ENCODE measurements at places on chromosomes 5 and 9. TPM values are rescaled to one million over a fixed set of nuclear protein-coding genes. Genes with fewer than 3 reads are reported as not detected.

DNA sequence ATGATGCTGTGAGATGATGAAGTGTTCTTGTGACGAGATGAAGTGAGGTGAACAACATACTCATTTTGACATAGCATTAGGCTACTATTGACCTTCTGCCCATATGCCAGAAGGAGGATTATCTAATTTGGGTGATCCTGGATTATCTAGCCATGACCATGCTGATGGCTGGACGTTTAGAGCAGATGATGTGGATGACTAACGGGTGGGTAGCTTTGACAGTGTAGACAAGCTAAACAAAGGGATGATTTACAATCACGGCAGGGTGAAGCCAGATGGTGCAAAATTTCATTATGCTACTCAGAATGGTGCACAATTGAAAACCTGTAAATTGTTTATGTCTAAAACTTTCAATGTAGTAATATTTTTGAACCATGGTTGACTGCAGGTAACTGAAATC lies 2403.4 kb upstream of the ACO1 start:
- no peak for DNase-seq

The EGFLAM gene
- not detected for total RNA-seq

DNA sequence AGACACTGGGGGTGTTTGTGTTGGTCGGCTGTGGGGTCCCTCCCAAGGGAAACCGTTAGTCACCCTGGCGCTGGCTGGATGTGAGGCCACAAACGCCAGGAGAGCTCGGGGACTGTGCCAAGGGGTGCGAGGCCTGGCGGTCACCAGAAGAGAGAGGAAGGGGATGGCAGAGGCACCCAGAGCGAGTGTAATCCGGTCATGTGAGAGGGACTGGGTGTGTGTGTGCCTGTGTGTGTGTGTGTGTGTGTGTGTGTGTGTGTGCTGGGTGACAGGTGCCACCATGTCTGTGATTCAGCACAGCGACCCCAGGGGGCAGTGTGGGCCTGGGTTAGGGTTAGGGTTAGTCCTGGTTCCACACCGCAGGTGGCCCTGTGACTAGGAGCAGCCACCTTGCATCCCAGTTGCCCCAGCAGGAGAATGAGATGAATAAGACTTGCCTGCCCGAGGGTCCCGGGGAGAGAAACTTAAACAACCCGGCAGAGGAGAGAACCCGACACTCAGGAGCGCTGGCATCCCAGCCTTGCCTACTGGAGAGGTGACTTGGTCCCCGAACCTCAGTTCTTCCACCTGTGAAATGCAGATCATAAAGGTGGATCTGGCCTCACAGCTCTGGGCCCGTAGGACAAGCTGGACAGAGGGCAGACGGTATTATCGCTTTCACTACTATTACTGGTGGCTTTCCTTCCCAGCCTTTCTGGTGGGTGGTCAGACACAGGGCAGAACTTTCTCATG lies 1.4 kb upstream of the ADAMTSL2 start:
- no peak for DNase-seq

The AQP7 gene
- total RNA-seq, result 0.31 TPM

- DNase-seq, result no peak
These were observed 79.5 kb upstream of the LHFPL2 start for GRCh38 chr5:78727786-78728761.

GRCh38 chr5:176948458-176948857 lies 49.3 kb upstream of the HK3 start:
- DNase-seq, result no peak

DNA sequence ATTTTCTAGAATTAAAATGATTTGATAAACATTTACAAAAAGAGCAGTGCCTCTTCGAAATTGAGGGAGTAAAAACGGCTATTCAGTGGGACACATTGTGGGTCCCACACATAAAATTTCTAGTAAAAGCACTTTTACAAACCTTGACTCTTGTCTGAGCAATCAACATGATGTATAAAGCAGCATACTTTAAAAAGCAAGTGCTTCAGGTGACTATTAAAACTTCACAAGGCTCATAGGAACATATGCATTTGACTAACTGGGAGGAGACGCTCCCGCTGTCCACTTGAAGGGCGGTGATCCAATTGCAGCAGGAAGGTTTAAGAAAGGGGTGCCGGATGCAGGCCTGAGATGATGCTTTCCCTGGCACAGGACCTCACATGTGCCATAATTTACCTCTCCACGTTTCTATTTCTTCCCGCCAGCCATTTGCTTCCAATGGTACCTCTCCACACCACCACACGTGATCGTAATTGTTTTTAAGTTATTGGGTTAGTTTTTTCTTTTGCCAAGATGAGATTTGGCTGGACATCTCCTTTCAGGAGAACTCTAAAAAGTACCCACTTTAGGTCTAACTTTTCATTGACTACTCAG lies 1.8 kb downstream of the MCTP1 start:
- DNase-seq, result no peak

DNA sequence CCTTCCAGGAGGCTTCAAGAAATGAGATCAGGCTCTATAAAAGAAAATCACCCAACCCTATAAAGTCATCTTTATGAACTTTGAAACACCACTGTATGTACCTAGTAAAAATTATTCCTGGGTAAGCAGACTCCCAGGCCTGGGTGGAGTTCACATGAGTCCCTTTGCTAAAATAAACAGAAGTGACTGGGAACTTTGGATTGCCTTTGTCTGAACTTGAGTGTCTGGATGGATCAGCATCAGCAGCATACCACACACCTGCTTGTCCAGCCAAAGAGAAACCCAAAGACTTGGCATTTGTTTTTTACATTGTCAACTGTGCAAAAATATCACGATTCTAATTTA lies 79.6 kb upstream of the CDKN2B start:
- DNase-seq, result no peak

The GADD45G gene
- total RNA-seq, result 15.1 TPM

DNA sequence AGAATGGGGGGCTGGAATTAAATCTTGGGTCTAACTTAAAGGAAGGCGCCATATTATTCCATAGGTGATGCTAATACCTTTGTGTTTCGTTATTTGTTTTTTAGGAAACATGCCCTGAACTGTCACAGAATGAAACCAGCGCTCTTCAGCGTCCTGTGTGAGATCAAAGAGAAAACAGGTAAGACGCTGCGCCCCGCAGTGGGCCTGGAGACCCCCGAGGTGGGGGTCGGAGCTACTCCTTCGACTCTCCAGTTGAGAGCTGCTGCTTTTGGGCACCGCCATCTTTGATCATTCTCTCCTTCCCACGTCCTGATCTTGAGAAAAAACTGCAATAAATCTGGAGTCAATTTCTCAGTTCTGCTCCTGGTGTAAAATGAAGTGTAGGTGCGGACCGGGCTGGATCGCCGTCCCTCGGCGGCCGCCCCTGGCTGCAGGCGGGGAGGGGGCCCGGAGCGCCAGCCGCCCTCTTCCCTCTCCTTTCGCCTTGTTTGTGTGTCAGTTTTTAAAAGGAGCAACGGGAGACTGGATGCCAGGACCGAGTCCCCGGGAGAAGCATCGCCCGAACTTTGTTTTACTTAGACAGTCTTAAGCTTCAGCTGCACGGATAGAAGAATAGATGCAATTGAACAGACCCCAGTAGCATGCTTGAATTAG lies 1.4 kb downstream of the PBX3 start:
- no peak for DNase-seq

DNA sequence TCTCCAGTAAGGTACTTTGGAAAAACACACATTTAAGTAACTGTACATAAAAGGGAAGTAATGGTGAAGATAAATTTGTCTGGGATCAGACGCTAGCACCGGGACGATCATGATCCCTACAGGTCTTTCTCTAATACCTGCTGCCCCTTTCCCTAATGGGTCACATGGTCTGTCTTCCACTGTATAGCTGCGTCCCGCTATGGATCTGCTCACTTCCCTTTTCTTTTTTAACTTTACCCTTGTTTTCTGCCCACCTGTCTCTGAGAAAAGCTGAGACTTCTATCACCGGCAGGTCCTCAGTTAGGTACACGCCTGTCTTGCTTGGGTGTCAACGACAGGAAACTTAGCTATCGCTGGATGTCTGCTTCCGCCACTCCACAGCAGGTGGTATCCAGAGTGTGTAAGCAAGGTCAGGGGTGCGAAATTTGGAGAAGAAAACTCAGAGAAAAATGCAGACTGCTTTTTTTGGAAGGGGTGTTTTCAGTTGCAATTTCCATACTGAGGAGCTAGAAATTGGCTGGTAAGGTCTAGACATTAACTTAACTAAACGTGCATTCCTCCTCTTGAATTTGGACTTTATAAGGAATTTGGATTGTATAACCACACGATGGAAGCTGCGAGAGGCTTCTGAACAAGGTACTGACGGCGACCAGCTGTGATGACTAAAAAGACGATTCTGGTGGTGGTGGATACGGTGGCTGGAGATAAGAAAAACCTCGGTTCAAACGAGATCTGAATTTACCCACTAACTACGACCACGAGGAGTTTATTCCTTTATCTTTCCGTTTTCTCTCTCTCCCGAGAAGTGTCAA lies 1.1 kb upstream of the ICE1 start:
- no peak for DNase-seq

DNA sequence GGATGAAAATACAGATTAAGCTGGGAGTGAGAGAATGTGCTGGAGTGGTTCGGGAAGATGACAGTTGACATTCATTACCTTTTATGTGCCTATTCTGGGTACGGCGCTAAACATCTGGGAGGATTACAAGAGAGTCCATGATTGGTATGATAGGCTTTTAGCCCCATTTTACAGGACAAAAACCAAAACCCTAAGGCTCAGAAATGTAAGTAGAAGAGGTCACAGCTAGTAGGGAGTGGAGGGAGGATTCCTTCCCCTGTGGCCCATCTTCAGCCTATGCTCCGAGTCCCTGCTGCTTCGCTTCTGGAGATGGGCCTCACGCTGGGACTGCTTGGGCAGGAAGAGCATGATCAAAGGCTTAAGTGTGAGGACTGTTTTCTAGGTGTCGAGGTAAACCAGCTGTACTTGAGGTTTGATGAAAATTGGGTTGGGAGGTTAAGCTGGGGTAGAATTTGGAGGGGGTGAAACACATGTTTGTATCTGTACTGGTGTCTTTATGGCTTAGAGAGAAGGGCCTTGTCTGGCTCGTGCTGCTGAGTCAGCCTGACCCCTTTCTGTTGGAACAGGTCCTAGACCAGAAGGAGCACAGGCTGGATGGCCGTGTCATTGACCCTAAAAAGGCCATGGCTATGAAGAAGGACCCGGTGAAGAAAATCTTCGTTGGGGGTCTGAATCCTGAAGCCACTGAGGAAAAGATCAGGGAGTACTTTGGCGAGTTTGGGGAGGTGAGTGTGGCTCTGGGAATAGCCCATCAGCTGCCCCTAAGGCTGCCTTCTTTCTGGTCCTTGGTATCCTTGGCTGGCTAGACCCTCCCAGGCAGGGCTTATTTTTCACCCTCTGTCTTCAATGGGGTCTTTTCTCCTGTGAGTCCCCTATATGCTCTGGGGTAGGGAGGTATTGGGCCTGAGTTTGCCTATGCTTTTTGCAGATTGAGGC lies 2.1 kb downstream of the HNRNPAB start:
- DNase-seq, result no peak

DNA sequence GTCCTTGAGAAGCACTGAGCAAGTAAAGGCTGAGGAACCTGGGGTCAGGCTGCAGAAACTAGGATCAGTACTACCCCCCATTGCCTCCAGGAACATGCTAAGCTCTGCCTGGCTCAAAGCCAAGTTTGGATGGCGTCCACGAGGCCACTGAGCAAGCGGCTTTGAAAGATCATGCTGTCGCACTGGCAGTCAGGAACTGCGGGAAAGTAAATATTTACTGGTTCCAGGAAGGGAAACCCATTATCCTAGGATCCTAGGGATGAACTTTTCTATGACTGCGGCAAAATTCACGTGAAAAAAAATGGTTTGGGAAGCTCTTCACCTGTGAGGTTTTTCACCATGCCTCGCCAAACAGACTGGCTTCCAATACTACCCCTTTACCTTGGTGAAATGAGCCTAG lies 75.3 kb upstream of the PJA2 start:
- no peak for DNase-seq

The TMEM252 gene
- total RNA-seq, result not detected

DNA sequence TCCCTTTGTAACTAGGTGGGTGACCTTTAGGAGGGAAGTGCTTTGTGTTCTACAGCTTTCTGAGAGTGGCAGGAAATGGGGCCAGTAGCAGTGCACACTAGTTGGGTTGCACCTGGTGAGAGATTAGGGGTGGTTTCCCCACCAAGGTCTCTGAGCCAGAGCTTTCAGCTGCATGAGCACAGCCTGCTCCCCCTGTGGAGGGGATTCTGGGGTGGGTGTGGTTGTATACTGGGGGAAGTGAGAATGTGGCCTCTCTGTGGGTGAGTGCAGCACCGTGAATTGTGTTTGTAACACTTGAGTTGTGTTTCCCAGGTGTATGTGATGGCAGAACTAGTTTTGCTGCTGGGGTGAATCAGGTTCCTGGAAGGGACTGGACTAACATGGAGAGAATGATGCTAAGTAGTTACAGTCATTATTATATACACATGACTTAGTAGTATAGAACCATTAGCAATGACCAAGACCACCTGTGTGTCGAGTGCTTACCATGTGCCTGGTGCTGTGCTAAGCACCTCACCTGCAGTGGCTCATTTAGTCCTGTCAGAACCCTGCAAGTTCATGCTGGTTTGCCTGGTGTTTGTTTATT lies 11.8 kb upstream of the CXXC5 start:
- peak; percentile 56 for DNase-seq

DNA sequence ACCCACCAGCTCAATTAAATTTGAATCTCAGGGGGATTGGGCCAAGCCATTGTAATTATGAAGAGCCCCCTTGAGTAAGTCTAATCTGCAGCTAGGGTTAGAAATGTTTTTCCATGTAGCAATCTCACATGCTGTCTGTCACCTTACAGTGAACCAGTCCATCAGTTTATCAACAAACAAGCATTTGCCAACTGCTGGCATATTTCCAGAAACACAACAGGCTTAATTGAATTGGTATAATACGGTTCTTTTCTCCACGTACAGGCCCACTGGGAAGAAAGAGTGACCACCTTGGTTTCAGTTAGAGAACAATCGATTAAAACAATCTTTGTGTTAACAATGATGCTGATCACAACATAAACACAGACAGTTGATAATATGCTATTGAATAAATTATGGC lies 67.4 kb downstream of the NSUN2 start:
- no peak for DNase-seq

DNA sequence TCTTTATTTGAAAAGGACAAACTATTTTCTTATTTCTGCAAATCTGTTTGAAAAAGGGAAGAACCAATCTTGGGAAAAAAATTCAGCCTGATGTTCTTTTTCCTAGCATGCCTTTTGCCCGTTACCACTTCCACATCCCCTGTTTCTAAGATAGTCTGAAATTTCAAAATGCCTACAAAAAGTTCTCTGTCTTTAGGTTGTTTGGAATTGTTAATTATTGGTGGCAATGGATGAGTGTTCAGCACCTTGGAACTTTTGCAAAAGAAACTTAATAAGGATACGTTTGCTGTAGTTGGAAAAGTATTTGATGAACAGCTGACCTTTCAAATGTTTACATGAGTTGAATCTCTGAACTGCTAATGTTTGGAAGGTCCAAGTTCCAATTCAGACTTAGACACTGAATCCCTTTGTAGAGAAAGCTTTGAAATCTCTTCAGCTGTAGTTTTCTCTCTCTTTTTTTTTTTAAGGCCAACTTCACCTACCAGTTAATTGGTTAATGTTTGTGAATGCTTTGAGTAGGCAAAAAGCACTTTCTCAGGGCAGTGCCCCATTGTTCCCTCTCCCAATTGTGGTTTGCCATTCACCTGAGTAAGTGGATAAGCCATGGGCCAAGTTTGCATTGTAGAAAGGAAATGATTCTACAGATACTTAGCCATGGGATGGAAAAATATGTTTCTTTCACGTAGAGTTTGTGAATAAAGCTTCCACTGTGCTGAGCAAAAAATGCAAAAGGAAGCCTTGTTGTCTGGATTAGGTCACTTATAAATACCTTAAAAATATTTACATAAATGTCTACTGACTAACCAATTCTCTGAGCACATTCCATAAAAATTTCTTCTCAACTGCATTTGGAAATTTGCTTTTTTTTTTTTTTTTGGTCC lies 156.4 kb upstream of the ELL2 start:
- DNase-seq, result no peak

The CENPH gene
- total RNA-seq, result 3.9 TPM

The GKAP1 gene
- 7.9 TPM for total RNA-seq
